ENCODE measurements at places on chromosomes 12 and 14.
A peak's percentile ranks its signal among the peaks of the same experiment; 100 is the strongest.

GRCh38 chr12:96670334-96670899, 181.0 kb downstream of the CFAP54 start:
- DNase-seq = no peak

DNA sequence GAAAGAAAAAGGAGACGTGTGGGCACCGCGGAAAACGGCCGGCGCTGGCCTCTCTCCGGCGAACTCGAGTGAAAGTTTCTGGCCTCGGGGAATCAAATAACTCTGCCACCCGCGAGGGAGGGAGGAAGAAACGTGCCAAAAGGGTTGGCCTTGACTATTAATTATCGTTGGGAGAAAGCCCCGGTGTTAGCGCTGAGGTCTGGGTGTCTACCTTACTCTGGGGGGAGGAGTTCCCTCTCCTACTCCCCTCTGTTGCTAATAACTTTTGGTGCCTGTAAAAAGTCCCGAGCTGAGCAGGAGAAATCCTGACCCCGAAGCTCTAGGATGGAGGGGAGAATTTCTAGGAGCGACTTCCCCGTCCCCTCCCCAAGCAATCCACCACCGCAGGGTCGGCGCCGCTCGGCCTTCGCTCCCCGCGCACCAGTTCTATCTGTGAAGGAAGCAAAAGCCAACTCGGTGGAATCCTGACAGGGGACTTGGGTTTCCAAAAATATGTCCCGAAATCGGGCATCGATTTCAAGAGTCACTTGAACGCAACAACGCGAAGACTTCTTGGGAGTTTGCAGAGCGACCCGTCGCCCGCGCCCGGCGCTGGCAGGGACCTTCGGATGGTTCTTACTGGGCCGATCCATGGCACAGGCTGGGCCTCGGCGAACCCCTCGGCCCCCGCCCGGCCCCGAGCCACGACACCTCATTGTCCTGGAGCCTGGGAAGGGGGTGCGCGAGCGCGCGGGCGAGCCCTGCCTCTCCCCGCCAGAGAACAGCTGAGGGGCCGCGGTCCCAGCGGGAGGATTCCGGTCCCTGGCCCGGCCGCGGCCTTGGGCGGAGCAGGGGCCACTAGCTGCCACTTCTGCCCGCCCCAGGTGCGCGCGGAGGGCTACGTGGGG, 1.7 kb downstream of the OTX2 start:
- no peak for DNase-seq

DNA sequence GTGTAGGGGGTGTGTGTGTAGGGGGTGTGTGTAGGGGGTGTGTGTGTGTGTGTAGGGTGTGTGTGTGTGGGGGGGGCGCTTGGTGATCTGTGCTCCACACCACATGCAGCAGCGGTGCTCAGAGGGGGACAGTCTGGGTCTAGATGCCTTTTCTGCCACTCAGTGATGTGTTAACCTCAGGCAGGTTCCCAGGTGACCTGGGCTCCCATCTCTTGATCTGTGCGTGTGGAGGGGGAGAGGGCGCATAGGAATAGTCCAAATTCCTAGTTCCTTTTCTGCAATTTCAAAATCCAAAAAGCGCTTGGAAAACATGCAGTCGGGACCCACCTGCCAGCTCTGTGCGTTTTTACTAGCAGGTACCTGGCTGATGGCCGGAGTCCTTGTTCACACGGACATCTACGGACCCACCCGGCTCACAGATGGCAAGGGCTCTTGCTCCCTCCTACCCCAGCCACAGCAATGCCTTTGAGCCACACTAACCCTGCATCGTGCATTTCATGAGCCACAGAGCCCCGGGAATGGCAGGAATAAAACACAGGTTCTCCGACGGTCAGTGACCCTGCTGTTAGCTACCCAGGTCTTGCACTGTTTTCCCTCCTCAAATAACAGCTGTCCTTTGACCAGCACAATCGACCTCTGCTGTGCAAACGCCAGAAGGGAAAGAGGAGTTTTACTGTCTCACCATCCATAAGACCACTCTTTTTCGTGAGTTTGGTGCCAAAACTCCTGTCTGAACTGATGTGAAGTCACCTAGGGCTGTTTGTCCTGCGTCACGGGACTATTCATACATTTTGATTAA, 120.8 kb downstream of the GLT1D1 start:
- no peak for DNase-seq

GRCh38 chr12:92010368-92010767, 135.3 kb downstream of the BTG1 start:
- no peak for DNase-seq

DNA sequence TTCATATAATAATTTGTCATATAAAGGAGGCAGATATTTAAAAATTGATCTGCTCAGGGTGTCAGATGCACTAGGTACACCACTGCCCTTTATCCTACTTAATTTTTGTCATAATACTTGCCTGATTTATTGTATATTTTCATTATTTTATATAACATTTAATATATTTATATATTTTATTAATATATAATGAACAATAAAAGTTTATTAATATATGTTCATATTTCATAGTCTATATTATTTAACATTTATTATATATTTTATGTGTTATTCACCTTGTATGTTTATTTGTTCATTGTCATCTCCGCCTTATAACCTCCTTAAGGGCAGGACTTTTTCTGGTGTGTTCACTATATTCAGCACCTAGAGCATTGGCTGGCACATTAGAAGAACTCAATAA, 232.4 kb upstream of the AMIGO2 start:
- DNase-seq = no peak

GRCh38 chr12:11837216-11837934, 187.9 kb downstream of the ETV6 start:
- DNase-seq = no peak

- no peak for DNase-seq
Observed at GRCh38 chr14:102426796-102427195, 64.1 kb downstream of the TECPR2 start.

- DNase-seq = no peak
Observed at GRCh38 chr12:131673888-131674257, 37.0 kb upstream of the SFSWAP start.

- DNase-seq = peak; percentile 45
Observed at GRCh38 chr14:65414961-65415589, 2.5 kb downstream of the FUT8 start.

DNA sequence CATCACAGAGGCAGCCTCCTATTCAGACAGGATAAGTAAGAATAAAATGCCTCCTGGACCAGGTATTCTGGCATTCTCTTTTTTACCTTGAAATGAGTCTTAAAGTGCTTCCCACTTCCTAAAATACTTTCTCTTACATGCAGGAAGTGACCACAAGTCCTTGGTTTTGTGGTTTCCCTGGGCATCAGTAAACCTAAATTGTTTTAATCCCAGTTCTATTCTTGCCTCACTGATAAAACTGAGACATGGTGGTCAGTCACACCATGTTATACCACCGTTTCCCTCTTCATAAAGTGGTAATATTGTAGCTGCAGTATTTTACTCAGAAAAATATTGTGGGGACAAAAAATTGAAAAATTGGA, 1.2 kb upstream of the SALL2 start:
- no peak for DNase-seq

DNA sequence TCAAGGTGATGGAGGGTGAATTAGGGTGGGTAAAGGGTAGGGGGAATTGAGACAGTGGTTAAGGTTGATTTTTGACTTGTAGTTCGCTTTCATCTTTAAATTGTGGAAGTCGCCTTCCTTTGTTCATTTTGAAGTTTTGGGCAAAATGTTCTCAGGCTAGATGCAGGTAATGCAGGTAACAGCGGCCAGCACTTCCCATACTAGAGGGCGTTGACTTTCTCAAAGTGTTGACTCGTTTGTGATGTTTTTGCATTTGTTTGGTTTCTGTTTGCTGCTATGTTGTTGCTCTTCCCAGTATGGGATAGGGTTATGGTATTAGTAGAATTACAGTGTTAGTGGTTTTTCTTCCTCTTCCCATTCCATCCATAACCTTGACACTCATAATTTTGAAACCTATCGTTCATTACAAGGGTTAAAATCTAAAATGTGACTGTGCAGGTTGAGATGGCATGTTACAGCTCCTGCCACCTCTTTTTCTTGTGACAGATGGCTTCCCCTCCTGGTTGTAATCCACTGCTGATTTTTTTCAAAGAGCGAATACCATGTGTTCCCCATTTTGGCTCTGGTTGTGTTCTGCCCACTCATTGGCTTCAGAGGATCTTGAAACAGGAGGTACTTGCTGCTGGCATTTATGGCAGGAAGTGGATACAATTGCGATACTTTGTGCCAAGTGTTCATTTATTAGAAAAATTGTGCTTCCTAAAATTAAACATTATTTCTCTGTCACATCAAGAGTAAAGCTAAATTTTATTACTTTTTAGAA, 57.1 kb downstream of the ERC1 start:
- no peak for DNase-seq

- no peak for DNase-seq
Observed at GRCh38 chr12:8549381-8549780, 8.7 kb upstream of the CLEC4E start.

DNA sequence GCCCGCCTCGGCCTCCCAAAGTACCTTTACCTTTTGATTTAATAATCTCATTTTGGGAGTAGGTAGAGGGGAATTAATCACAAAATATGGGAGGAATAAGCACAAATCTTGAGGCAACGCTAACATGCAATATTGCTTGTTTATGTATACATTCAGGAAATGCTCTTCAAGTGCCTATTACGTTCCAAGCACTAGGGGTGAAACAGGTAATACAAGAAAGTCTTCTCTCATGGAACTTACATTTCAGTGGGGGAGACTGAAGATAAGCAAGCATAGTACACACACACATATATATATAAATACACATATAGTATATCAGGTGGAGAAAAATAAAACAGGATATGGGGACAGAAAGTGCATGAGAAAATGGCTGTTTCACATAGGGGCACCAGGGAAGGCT, 19.0 kb upstream of the ERC1 start:
- no peak for DNase-seq

DNA sequence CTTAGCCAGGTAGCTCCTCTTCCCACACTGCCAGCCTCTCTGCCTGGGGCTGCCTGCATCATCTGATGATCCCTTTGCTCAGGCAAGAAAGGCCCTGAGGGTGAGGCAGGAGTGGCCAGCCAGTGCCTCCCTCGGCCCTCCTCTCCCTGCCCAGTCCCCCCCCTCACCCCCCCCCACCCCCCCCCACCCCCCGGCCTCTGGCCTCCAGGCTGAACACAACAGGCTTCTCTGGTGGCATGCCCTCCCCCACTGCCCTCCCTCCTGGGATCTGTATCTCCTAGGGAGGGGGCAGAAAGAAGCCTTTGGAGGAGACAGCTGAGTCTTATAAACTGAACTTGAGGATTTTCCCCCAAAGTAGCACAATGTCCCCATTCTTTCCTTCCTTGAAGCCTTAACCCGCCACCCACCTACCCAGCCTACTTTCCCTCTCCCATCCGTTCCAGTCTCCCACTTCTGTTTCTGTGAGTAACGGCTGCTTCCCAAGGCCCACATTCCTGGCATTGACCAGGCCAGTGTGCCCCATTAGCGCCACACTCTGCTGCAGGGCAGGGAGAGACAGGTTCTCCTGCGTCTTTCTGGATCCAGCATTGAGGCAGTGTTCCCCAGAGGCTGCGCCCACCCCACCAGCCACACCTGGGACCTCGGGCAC, 82.1 kb downstream of the B4GALNT3 start:
- DNase-seq = no peak

- DNase-seq = no peak
Observed at GRCh38 chr12:64895526-64895925, 71.1 kb downstream of the TBC1D30 start.

DNA sequence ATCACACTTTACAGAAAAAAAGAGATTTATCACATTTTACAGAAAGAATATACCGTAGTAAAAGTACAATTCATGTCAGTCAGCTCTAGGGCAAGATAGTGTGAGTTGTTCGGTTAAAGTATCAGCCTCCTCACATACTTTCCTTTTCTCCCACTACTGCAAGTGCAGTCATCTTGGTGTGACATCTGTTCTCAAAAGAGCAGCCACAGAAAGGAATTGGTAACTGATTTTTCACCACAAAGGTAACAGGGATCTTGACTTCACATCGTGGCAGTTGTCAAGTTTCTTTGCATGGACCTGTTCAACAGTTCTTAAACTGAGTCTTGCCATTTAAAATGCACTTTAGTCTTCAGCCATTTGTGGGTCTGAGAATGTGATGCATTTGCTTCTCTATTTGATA, 5.0 kb upstream of the E2F7 start:
- DNase-seq = no peak

All from CD4-positive, alpha-beta T cell treated with Interleukin-1 beta for 1 hour (primary cell).